Fibroblast of gingiva (primary cell): ENCODE measurements at places on chromosomes 11 and 22.
A peak's percentile ranks its signal among the peaks of the same experiment; 100 is the strongest.

DNA sequence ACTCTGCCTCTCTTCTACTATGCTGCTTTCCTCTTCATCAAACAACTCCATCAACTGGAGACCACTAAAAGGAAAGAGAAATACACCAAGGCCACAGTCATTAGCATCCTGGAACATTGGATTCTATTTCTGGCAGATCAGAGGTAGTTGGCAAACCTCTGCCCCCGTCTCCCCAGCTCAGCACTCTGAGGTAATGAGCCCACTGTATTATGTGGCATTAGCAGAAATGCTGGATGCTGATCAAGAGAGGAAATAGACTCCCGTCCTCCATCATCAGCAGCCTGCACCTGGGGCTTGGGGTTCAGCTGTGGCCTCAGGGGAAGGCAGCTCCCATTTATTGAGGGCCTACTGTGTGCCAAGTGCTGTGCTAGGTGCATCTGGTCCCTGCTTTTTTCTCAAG is 9.0 kb upstream of the RASD2 start:
- DNase-seq: no peak

DNA sequence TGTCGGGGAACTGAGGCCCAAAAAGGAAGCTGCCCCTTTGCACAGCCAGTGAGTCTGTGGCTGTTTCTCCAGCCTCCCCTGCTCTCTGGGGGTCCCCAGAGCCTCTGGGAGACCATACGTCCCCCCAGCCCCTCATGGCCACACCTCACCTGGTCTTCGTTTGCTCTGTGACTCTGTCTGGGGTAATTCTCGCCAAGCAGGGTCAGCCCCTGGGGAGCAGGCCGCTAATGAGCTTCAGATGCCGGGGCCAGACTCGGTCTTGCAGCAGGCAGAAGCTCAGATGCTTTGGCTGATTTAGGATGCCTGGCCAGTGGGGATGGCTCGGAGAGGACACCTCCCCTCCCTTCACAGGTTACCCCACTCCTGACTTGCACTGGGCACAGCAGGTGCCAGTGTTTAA is 24.1 kb upstream of the WNT11 start:
- no peak for DNase-seq

DNA sequence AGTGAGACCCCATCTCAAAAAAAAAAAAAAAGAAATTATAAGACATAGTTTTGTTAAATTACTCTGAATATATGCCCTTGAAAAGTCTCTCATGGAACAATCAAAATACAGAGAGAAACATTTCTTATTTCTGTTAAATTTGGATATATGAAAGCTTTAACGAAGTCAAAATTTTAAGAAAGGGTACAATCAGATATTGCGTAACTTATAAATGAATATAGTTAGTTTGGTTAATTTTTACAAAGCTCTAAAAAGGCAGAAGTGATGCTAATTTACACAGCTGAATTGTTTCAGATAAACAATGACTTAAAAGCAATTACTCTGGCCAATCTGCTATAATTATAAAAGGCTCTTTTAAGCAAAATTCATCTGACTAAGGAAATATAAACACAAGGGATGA is 611.6 kb upstream of the CCDC179 start:
- DNase-seq: no peak

DNA sequence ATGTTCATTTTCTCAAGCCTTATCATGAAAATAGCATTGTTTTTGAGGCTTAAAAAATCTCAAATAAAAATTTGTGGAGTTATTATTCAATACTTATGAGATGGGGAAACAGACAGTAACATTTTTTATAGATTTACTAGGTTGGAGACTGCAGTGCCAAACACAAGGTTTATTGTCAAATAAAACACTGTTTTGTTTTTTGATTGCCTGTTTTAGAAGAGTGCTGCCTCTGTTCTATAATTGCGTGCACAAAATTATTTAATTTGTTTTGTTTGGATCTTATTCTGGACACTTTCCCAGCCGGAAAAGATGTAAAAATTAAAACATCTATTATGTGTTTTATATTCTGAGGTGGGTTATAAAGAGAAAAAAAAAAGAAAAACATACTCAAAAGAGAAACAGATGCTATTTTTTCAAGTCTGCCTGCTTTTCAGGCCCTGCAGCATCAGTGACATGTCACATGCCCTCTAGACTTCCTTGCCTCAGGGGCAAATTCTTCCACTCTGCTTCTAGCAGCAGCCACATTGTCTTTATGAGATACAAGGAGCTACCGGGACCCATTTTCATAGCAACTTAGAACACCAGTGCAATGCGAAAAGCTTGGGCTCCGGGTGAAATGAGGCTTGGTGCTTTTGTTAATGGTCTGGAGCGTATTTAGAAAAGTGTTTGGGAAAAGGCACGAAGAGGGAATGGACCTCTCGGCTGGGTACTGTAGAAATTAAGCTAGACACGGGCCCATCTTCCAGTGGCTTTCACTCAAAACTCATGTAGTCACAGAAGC is 77.5 kb downstream of the EFCAB6 start:
- DNase-seq: no peak

GRCh38 chr22:49398646-49399045 is 429.0 kb downstream of the BRD1 start:
- DNase-seq: no peak

- no peak for DNase-seq
Observed at GRCh38 chr11:31711137-31711536, 100.0 kb downstream of the PAX6 start.

DNA sequence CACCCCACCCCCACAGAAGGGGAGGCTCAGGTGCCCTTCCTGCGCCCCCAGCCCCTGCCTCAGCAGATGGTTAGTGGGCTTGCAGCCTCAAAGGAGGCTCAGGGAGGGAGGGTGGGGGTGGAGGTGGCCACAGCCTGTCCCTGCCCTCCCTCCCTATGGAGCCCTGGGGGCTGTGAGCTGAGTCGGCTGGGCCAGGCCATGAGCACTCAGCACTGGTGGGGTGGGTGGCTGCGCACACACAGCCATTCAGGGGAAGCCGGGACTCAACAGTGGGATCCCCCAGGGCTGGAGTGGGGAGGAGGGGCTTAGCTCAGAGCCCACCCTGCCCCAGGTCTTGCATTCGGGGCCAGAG is 50.2 kb downstream of the FLRT1 start:
- DNase-seq: no peak

- no peak for DNase-seq
Observed at GRCh38 chr22:49210606-49211005, 617.1 kb downstream of the BRD1 start.

GRCh38 chr11:20715464-20715863 is 46.1 kb downstream of the NELL1 start:
- DNase-seq: no peak

DNA sequence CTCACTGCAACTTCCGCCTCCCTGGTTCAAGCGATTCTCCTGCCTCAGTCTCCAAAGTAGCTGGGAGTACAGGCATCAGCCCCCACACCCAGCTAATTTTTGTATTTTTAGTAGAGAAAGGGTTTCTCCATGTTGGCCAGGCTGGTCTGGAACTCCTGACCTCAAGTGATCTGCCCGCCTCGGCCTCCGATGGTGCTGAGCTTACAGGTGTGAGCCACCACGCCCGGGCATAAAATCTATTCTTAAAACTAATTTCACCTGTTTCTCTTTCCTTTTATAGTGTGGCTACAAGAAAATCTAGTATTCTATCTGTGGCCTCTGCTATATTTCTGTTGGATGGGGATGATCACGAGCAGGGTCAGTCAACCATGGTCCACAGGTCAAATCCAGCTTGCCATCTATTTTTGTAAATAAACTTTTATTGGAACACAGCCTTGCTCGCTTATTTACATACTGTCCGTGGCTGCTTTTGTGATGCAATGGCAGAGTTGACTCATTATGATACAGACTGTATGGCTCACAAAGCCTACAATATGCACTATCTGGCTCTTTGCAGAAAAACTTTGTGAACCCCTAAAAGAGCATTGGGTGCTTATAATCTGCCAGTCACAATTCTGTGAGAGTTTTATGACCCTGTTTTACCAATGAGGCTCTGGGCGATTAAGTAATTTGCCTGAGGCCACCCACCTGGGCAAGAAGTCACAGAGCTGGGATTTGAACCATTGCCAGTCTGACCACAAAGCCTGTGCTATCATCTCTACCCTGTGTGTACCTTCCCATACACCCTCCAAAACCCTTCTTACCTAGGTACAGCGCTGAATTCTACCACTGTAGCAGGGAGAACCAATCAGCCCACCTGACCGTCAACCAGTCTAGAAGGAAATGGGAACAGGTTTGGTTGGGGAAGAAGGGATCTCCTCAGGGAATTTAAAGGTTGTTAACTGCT is 28.3 kb downstream of the SLC1A2 start:
- DNase-seq: peak; percentile 77
